ENCODE measurements at places on chromosomes 5 and 9.

- no peak for DNase-seq
These were observed at the start of gene ARL14EPL for GRCh38 chr5:116032094-116032517. Gene ARL14EPL, plus strand, starts transcription at chr5:116032472. Its CDS starts 18,994 bp downstream, at chr5:116051466.

DNA sequence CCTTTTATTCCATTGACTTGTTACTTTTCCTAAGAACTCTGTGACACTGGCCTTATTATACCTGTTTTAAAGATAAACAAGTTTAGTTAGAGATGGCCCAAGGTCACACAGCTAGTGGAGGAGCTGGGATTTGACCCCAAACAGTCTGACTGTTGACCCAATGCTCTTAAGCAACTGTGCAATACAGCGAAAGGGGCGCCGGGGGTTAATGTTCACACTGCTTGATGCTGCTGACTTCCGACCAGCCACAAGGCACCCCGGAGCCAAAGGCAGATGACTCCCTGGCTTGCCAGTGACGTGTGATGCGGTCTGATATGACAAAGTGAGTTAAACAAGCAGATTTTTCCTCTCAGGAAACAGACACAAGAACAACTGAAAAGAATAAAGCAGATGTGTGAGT lies 23.9 kb downstream of the PIK3R1 start:
- no peak for DNase-seq

DNA sequence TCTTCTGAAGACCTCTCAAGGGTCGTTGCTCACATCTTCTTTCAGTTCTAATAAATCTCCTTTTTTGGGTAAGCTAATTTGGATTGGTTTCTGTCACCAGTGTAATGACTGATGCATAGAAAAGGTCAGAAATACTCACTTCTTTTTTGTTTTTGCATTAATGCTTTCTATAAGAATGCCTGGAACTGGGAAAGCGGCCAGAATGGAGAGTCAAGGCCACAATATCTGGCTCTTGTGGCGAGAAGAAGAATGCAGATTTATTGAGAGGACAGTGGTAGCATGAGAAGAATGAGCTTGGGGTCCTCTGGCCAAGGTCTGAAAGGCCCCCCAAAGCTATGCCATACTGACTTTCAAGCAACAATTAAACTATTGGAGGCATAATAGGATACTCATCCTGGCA lies 88.0 kb upstream of the SLC12A2 start:
- DNase-seq, result no peak

DNA sequence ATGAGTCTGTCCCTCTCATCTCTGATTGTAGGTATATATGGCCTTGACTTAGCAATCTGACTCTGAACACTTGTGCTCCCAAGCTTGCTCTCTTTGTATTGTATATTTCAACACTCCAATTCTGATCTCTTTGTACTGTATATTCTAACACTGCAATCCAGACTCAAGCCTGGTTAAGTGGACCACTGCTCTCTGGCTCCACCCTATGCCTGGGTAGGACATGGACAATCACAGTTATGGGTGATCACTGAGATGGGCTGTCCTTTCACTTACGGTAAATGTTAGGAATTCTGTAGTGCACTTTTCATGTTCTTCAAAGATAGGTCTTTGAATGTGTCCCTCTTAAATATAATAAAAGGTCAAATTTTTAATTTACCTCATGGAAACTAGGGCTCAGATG lies 165.1 kb downstream of the TLR4 start:
- no peak for DNase-seq

DNA sequence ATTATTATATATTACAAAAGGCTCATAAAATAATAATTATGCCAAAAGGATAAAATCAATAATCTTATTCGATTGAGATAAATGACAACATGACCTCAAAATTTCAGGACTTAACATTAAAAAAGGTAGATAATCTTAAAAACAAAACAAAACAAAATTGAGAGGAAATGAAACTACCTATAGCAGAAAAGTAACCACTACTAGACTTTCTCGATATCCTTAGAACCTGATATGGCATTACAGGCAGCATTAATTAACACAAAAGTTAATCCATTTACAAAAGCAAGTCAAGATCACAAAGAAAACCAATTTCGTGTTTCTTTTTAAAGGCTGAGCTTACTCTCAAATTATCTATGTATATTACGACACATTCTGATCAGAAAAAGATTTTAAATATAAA lies 29.9 kb downstream of the TMEM161B start:
- DNase-seq, result no peak

DNA sequence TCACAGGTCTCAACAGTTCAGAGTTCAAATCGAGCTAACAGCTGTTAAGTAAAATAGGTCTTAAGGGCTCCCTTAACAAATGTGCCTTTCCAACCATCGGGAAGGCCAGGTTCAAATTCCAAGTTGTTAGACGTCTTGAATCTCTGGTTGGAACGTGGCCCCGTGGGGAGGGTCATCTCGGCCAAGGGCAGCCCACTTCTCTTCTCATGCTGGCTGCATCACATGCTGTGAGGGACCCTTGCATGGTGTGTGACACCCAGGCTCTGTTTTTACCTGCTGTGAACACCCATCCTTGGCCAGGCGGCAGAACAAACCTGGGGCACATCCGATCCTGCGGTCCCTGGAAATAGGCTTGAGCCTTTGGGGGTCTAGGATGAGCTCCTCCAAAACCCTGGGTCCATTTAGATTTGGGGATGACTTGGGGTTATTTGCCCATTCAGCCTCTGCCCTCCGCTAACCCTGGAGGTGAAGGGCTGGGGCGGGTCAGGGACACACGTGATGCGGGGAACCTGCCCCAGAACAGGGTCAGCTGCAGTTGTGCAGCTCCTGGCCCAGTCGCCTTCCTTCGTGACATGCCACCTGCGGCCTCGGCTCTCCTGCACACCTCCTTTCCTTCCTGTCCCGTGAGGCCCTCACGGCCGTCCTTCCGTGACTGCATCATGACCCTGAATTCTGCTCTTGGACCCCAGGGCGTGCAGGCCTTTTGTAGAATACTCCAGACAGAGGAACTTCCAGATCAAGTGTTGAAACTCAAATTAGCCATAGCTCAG lies 45.9 kb downstream of the BOD1 start:
- DNase-seq, result no peak

GRCh38 chr9:124983698-124984097 lies 42.8 kb upstream of the GOLGA1 start:
- DNase-seq, result no peak

- DNase-seq, result no peak
These were observed 11.3 kb downstream of the KLF9 start for GRCh38 chr9:70403166-70403565.

- no peak for DNase-seq
These were observed 172.1 kb downstream of the BAAT start for GRCh38 chr9:101212661-101213060.

DNA sequence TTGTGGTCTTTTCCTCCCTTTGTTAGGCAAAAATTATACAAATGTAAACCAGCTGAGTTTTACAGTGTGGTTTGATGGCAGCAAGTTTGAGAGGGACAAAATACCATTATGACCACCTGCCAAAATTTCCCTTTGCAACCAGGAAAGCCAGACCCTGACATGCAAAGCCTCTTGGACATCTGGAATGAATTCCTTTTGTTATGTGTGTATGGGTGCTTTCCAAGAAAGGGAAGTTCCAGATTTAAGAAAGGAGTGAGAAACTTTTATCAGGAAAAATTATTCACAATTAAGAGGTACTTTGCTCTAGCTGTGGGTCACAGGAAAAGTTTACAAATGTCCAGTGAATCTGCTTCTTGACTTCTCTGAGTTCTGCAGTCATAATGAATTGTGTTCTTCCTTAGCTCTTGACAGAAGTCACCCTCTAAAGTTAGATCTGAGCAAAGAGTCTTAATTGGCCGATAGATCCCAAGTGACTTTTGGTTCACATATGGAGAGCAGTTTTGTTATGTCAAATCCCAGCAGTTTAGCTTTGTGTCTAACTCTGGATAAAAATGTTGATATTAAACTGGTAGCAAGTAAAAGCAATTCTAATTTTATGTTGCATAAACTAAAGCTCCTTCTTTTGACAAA lies 295.9 kb upstream of the ZNF608 start:
- DNase-seq, result no peak

- no peak for DNase-seq
These were observed 149.0 kb downstream of the PHF2 start for GRCh38 chr9:93725382-93725781.

DNA sequence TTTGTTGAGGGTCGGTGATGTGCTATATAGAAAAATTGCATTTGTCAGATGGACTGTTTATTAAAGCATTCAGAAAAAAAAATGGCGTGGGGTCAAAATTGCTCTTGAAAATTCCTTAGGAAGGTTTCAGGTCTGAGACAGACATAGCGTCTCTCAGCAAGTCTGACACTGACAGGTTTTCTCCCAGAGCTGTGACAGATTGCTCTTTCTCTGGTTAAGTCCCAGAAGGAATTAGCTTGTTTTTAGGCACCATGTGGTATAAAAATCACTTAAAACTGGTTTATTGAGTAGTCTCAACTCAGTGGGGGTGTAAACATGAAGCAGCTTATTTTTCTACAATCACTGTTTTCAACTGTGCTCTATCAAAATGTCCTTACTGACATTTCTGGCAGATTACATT lies 1379.8 kb downstream of the MAT2B start:
- no peak for DNase-seq

DNA sequence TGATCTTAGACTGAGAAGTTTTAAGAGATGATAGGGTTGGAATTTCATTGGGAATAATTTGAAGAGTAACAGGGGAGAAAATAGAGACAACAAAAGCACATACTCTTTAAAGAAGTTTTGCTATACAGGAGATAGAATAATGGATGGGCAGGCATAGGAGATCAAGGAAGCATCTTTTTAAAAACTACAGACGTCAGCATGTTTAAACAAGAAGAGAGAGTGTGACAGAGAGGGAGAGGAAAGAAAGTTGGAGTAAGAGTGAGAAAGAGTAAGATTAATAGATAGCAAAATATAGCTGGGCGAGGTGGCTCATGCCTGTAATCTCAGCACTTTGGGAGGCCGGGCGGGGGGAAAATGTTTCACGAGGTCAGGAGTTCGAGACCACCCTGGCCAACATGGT lies 5.3 kb upstream of the LVRN start:
- no peak for DNase-seq

DNA sequence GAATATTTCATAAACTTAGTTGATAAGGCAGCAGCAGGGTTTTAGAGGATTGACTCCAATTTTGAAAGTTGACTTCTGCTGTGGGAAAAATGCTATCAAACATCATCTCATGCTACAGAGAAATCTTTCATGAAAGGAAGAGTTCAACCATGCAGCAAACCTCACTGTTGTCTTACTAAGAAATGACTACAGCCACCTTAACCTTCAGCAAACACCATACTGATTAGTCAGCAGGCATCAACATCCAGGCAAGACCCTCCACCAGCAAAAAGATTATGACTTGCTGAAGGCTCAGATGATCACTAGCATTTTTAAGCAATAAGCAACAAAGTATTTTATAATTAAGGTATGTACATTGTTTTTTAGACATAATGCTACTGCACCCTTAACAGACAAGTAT lies 7.6 kb downstream of the TMEM174 start:
- DNase-seq, result no peak

- no peak for DNase-seq
These were observed at the start of gene PDE4D for GRCh38 chr5:59893429-59894227. Gene PDE4D, minus strand, starts transcription at chr5:59893726.

DNA sequence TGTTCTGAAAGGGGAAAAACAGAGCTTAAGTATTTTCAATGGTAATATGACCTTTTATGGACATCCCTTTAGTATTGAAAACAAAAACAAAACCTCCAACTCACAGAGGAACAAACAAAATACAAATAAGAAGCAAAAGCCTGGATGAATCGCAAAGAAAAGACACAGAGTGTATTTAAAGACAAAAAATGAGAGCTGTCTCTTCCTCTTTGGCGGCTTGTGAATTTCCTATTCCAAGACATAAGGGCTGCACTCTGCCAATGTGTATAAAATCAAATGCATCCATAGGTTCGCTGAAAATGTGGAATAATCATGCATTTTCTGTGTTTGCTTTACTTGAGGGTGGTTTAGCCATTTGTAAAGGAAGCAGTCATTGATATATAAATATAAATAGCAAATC lies 739.3 kb upstream of the ZNF608 start:
- DNase-seq, result no peak

GRCh38 chr5:124602925-124603650 lies 143.4 kb downstream of the ZNF608 start:
- no peak for DNase-seq

DNA sequence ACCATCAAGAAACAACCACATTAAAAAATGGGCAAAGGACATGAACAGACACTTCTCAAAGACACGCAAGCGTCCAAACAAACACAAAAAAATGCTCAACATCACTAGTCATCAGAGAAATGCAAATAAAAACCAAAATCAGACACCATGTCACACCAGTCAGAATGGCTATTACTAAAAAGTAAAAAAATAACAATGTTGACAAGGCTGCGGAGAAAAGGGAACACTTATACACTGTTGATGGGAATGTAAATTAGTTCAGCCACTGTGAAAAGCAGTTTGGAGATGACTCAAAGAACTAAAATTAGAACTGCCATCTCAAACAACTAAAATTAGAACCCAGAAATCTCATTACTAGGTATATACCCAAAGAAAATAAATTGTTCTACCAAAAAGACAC lies 80.4 kb downstream of the CAAP1 start:
- DNase-seq, result no peak

DNA sequence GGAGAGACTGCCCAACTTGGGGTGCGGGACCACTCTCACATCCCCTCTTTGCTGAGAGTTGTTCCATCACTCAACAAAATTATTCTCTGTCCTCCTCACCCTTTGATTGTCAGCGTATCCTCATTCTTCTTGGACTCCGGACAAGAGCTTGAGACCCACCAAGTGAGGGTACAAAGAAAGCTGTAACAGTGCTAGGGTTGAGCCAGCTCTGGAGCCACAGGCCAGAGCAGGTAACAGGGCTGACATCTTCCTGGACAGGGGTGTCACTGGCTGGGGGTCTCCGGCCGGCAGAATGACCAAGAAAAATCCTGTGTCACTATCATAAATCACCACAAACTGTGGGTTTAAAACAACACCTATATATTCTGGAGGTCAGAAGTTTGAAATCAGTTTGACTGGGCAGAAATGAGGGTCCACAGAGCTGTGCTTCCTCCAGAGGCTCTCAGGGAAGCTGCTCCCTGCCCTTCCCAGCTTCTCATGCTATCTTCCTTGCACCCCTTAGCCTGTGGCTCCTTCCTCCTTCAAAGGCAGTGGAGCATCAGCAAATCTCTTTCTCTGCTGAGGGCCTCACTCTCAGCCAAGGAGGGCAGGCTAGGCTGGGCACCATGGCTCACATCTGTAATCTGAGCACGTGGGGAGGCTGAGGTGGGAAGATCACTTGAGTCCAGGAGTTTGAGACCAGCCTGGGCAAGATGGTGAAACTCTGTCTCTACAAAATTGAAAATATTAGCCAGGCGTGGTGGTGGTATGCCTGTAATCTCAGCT lies 4.1 kb upstream of the BBLN start:
- DNase-seq, result no peak

DNA sequence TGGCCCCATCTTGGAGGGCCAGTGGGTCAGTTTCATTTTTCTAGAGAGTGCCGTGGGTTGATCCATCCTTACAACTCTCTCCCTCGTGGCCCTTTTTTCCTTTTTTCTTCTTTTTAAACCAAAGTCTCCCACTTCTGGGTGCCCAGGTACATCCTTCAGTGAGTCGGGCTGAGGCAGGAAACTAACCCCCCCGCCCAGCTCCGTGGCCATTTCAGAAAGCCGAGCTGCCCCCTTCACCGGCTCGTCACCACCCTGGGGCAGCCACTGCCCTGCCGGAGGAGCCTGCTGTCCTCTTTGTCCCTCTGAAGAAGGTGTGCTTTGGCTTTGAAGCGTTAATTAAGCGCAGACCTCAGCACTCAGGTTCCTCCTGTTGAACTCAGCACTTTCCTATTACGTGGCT lies 5.2 kb downstream of the CFAP77 start:
- DNase-seq, result no peak

GRCh38 chr5:151051931-151052608 lies 28.8 kb downstream of the TNIP1 start:
- no peak for DNase-seq
